ENCODE measurements at places on chromosomes 1 and 21.

- no peak for DNase-seq
Measured at GRCh38 chr1:83718338-83718737, 280.6 kb downstream of the TTLL7 start.

GRCh38 chr1:88985692-88986091 is 6.7 kb downstream of the KYAT3 start:
- no peak for DNase-seq

DNA sequence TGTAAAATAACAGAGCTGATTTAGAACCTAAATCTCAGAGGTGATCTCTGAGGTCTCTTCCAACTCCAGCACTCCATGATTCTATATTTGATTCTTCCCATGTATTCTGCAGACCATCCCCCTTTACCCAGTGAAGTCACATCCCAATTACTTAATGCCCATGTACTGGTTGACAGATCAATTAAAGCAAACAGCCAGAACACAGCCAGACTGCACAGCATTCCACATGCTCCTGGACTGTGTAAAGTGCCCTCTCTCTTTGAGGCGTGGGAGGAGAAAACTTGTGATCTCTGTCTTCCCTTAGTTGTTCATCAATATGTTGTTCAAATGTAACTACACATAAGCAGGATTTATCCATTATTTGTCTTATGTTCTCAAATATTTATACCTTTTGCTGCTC is 18.1 kb downstream of the NOS1AP start:
- DNase-seq = no peak

DNA sequence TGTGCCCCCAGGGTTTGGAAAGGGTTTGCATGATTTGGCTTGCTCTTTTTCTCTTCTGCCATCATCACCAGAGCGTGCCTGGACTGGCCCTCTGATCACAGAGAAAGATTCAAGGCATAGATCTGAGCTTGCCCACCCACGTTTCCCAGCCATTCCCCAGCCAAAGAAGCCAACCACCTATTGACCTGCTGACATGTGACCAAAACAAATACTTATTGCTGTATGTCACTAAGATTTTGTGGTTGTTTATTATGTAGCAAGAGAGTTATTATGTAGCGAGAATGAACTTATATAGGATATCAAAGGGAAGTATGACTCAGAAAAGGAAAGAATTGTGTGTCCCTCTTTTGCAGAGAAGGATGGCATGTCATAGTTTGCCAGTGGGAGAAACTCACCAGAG is 59.9 kb downstream of the UBE2U start:
- no peak for DNase-seq

DNA sequence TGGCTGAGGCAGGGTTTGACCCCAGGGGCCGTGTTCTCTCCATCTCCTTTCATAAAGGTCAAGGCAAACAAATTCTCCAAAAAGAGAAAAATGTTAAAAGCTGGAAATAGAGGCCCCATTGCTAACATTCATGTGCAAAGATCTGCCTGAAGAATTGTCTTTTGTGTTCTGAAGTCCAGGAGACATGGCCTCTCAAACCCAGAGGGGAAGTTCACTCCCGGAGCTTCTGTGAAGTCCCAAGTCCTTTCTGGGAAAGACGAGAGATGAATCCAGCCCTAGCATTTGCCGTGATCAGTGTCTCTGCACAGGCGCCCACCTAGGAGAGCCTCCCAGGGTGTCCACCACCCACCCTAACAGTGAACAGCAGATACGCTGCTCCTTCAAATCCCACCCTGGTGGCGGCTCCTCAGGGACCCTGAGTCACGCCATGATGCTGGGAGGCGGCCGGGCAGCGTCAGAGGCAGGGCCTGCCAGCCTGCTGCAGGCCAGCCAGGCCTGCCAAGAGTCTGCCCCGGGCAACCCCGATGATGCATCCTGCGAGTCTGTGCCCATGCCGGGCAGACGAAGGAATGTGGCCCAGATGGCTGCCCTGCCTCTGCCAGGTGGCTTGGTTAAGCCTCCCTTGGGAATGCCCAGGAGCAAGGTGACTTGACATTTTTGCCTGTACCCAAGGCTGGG is 5.2 kb upstream of the C2CD2 start:
- no peak for DNase-seq

GRCh38 chr1:231800108-231800507 is 173.5 kb downstream of the DISC1 start:
- DNase-seq = no peak

DNA sequence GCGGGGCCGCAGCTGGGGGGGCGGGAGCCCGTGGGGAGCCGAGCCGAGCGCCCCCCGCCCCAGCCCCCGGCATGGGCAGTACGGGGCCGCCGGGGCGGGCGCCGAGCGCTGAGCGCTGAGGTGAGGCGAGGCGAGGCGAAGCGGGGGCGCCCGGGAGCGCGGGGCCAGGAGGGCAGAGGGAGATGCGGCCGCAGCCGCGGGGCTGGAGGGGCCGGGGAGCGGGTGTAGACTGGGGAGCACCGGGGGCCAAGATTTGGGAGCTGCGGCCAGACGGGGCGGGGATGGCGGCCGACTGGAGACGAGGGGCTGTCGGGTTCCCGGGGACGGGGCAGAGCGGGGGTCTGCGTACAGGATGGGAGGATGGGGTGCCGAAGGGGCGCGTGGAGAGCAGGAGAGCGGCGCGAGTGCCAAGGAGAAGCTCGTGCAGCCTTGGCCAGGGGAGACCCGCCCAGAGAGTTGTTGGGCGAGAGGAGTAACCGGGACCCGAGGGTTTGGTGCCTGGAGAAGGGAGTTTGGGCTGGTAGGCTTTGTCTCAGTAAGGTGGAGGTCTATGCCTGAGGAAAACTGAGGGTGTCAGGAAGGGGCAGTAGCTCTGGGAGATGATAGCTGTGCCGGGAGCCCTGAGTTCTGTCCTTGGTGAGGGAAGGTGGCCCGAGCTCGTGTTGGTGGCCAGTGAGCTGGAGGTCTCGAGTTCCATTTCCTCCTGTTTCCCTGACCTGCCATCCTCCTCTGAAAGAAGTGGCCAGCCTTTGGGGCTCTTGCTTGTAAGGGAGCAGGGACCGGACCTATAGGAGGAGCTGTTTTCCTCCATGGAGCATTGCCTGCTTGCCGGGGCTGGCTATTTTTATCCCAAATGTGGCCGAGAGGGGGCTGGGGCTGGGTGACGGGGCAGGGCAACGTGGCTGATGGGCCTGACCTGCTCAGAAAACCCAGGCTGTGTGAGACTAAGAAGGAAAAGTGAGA is 539 bp downstream of the ATP8B2 start:
- no peak for DNase-seq

- DNase-seq = no peak
Measured at GRCh38 chr1:160581961-160582360, 2.7 kb upstream of the CD84 start.

- no peak for DNase-seq
Measured at GRCh38 chr21:41713495-41714281, 53.2 kb downstream of the RIPK4 start.

DNA sequence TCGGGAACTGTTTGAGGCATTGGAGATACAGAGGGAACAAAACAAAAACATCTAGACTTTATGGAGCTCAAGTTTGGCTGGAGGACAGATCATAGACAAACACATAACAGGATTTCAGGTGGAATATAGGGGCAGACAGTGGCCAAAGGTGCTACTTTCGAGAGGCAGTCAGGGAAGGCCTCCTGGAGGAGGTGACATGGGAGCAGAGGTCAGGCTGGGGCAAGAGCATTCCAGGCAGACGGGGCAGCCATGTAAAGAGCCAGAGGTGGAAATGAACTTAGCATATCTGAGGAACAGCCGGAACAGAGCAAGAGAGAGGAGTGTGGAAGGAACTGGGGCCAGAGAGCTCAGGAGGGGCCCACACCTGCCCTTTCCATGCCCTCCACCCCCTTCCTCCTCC is 122.3 kb downstream of the DMRTB1 start:
- DNase-seq = no peak

- DNase-seq = no peak
Measured at GRCh38 chr1:208868554-208868953, 624.4 kb upstream of the PLXNA2 start.

DNA sequence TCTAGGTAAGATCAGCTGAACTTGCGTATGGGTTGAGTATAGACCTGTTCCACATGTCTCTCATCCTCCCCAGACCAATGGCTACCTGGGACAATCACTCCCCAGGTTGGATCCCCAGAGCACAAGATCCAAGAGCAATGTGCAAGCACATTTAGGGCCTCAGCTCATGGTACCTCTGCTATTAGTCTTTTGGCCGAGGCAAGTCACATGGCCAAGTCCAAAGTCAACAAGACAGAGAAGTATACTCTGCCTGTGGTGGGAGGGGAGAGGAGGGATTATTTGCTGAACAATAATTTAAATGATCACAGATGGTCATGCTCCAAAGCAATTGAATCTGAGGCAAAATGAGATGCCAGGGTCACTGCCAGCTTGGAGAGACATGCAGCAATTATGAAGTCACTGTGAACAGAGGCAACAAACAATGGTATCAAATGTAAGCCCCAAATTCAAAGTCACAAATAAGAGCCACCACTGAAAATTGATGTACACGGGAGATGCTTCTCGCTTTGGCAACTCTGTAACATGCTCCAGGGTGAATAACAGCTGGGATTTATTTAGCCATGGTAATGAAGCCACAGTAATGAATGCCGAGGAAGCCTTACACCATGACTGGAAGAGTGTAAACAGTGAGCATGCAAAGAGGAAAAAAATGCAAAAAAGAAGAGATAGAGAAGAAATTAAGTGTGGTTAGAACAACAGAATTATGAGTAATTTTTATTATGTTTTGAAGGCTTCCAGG is 149.1 kb downstream of the ZNF281 start:
- no peak for DNase-seq

DNA sequence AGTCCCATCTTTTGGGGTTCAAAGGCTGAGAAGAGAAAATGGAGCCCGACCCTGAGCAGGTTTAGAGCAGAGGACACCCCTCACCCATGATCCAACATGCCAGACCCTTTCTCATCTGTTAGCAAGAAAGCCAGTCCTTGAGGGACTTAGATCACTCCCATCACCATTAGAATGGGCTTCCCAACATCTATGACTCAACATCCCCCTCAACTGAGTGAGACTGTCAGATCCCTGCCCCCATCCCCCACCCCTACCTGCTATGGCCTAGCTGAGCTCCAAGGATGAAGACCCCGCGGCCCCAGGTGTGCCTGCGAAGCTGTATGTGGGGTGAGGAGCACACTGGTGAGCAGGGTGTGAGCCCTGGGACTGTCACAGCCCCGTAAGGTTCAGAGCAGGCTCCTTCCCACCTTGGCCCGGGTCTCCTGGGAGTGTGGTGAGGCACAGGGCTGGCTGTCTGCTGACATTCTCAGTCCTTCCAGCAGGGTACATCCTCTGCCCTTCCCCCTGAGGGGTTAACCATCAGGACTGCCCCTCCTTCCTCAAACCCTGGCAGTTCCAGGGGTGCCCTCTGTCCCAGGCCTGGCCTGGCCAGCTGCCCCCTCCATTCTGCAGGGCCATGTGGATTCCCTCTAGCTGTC is 21.4 kb upstream of the BLACAT1 start:
- DNase-seq = no peak

DNA sequence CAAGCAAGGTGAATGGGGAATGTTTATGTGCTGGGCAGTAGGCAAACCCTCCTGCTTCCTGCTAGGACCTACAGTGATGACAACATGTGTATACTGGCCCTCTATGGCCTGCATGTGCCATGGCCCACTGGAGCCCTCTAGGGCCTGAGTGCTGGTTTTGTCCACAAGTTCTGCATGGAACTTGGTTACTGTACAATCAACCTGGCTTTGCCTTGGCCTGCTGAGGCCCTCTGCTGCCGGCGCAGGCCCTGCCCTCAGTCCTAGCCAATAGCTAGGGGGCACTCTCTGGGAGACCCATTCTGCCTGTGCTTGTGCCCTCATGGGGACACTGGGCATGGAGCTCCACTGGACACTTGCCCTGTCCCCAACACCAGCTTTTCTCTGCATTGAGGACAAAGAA is 138.6 kb upstream of the NGF start:
- DNase-seq = no peak

Data from activated CD4-positive, alpha-beta T cell treated with anti-CD3 and anti-CD28 coated beads for 24 hours (primary cell).